ENCODE measurements at places on chromosomes 16 and 17.

- H3K4me1 ChIP-seq: no peaks in the 10 kb centered on the region
- H3K4me3 ChIP-seq: no peak within 1 kb of the TSS
- H3K27me3 ChIP-seq: peaks cover 57% of the 10 kb centered on the region
- no peak for DNase-seq
- H3K36me3 ChIP-seq: no peaks in the 10 kb centered on the region
Observed at GRCh38 chr17:33292981-33293867, at the start of gene ASIC2. Gene ASIC2, minus strand, starts transcription at chr17:33293295.

DNA sequence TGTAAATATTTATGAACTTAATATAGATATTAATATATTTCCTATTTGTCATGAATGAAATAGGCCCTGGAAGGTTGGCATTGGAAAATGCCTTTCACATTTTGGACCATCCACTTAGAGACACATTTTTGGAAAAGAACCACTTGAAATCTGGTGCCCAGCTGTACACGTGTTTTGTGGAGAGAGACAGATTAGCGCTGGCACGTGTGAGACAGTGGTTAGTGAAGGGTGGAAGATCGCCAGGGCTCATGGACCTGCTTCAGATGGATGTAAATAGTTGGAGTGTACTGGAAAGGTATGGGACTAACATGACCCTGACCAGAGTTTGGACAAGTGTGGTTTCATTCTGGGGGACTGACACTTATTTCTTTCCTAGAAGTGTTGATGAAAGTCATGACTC, 222.9 kb downstream of the PRKCA start:
- H3K27ac ChIP-seq: no peak overlapping the region
- no peak overlapping the region for H3K4me3 ChIP-seq
- no peak for DNase-seq

DNA sequence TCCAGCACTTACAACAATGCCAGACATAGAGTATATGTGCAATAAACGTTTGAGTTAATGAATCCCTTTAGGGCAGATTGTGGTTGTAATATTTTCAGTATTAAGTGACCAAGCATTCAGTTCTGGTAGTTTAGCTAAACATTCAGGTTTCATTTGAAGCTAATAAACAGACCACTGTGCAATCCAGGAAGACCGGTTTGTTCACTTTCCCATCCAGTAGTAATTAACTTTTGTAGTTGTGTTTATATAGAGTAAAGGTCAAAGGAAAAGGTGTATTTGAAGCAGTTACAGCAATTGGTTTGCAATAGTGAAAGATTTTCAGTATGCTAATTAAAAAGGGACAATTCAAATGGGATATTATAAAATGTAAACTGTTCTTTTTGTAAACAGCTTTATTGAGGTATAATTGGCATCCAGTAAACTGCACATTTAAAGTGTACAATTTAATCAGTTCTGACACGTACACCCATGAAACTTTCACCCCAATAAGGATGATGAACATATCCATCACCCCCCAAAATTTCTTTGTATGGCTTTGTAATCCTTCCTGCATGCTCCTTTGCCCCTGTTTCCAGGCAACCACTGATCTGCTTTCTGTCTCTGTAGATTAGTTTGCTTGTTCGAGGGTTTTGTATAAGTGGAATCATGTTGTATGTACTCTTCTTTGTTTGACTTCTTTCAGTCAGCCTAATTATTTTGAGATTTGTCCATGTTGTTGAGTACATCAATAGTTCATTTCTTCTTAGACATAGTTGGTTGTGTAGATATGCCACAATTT, 26.3 kb downstream of the MRTFB start:
- peaks cover 8% of the 10 kb centered on the region for H3K4me1 ChIP-seq
- H3K27me3 ChIP-seq: no peaks in the 10 kb centered on the region
- no peak overlapping the region for H3K4me3 ChIP-seq
- H3K27ac ChIP-seq: no peak overlapping the region

DNA sequence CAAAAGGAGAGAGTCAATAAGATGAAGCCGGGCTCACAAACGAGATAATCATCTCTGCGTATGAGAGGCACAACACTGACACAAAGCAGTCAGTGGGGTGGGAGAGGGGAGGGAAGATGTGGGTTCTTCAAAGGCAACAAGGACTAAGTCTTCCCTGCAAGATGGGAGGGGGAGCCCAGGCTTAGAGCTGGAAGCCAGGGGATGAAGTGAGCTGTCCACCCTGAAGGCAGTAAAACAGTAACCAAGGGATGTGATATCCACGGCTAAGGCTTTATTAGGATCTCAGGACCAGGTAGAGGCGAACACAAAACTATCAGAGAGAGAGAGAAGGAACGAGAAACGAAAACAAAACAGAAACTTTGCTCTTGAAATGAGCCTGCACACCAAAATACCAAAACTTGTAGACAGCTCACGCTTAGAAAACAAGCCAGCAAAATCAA, 115.9 kb downstream of the DYNLRB2 start:
- no peak overlapping the region for H3K4me3 ChIP-seq
- H3K36me3 ChIP-seq: no peaks in the 10 kb centered on the region
- H3K27ac ChIP-seq: no peak overlapping the region
- DNase-seq: no peak

DNA sequence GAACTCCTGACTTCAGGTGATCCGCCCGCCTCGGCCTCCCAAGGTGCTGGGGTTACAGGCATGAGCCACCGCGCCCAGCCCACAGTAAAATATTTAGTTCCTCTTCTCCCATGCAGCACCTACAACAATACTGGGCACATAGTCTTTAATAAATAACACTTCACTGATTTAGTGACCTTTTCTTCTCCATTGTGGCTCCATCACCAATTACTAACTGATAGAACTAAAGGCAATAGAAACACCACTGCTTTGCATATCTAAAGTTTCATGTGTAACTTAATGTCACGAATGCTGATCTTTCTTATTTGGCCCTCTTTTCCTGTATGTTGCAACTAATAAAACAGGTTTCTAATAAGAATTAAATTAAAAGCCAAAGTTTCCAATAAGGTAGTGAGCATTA, 38.9 kb downstream of the TRIM37 start:
- peaks cover 11% of the 10 kb centered on the region for H3K36me3 ChIP-seq
- DNase-seq: no peak
- no peak overlapping the region for H3K27ac ChIP-seq
- H3K4me3 ChIP-seq: no peak overlapping the region
- no peaks in the 10 kb centered on the region for H3K4me1 ChIP-seq

- peak; percentile 4 for DNase-seq
- no peak overlapping the region for H3K4me3 ChIP-seq
- no peaks in the 10 kb centered on the region for H3K4me1 ChIP-seq
- H3K36me3 ChIP-seq: no peaks in the 10 kb centered on the region
- H3K27me3 ChIP-seq: no peaks in the 10 kb centered on the region
Observed at GRCh38 chr16:5738586-5738985, 641.0 kb upstream of the EEF2KMT start.

- H3K4me1 ChIP-seq: peaks cover 5% of the 10 kb centered on the region
- H3K36me3 ChIP-seq: no peaks in the 10 kb centered on the region
- H3K4me3 ChIP-seq: no peak overlapping the region
- H3K27me3 ChIP-seq: no peaks in the 10 kb centered on the region
- H3K27ac ChIP-seq: peak overlapping the region; percentile 46
Observed at GRCh38 chr17:82217120-82217529, 4.5 kb upstream of the CCDC57 start.

- H3K36me3 ChIP-seq: no peaks in the 10 kb centered on the region
- peak overlapping the region; percentile 3 for H3K27ac ChIP-seq
- no peak overlapping the region for H3K4me3 ChIP-seq
- H3K27me3 ChIP-seq: no peaks in the 10 kb centered on the region
- H3K4me1 ChIP-seq: no peaks in the 10 kb centered on the region
Observed at GRCh38 chr16:4461250-4462085, 13.0 kb downstream of the NMRAL1 start.

DNA sequence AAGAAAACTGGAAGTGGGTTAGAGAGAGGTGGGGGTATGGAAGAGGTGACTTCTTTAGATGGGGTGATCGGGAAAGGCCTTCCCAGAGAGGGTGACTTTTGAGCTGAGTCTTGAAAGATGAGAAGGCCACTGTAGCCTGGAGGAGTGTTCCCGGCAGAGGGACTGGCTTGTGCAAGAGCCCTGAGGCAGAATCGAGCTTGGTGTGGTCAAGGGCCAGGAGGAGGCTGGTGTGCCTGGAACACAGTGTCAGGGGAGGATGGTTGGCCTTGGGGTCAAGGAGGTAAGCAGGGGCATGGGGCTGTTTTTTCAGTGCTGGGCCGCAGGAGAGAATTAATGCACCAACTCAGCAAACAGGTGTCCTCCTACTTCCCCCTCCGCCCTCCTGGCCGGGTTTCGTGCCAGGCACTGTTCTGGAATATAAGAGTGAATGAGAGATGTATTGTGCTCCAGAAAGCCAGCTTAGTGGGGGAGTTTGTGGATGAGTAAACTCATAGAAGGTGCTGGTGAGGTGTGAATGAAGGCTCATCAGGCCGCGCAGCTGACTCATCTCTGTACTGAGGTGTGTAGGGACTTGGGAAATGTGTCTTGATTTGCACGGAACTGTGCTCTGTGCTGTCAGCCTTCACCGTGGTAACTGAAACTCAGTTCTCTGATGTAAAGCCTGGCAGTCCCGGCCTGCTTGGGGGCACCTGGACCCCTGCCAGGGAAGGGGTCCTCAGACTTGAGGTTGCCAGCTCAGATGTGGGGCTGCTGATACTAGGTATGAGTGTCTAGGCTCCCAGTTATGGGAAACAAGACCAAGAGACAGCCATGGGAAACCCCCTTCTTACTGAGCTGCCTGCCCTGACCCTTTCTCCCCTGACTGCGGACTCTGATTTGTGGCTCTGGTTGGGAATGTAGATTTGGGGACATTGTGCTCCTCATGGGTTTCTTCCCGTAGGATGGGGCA, 15.3 kb downstream of the KSR1 start:
- H3K27me3 ChIP-seq: no peaks in the 10 kb centered on the region
- no peak overlapping the region for H3K27ac ChIP-seq
- DNase-seq: no peak
- no peak overlapping the region for H3K4me3 ChIP-seq

DNA sequence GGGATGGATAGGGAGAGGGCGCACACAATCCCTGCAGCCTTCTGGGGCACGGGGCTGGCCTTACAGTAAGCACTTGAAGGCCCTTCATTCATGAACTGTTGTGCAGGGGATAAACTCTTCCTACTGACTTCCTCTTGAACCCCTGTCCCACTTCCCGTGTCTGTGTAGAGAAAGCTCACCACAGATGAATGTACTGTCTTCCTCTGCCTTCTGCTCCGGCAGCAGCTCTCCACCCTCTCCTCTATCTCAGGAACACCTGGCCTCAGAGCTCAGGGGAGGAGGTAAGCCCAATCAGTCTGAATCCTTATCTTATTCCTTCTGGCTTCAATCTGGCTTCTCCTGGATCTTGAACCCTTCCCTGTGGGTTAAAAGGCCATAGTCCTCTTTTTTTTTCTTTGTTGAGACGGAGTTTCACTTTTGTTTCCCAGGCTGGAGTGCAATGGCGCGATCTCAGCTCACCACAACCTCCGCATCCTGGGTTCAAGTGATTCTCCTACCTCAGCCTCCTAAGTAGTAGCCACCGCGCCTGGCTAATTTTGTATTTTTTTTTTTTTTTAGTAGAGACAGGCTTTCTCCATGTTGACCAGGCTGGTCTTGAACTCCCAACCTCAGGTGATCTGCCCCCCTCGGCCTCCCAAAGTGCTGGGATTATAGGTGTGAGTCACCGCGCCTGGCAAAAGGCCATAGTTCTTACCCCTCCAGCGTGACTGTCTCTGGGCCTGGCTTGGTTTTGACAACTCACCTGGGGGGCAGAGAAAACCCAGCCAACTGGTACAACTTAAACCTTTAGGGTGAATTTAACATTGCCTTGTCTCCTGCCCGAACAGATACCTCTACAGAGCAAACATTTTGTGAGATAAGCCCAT, 7.2 kb upstream of the SLC52A1 start:
- DNase-seq: no peak
- no peak overlapping the region for H3K27ac ChIP-seq
- H3K36me3 ChIP-seq: no peaks in the 10 kb centered on the region
- H3K27me3 ChIP-seq: no peaks in the 10 kb centered on the region

DNA sequence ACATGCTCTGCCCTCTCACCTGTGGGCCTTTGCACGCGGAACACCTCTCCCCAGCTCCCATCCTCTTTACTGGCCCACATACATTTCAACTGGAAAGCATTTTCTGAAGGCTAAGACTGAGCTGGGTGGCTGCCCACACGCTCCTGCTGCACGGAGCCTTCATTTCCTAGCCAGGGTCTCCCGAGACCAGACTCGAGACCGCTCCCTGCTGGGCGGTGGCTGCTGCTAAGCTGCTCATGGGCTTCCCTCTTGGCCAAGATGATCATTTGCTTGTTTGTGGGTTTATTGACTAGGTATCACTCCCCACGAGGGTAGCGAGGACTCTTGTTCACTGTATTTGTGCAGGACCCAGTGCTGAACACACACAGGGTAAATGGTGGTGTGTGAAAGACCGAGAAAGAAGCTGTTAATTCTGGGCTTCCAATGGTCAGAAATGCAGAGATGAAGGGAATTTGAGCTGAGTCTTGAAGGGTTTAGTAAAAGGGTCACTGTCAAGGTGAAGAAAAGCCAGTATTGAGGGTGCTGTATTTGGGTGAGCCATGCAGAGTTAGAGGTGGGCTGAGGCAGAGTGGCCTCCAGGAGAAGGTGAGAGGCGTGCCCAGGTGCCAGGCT, 907 bp downstream of the TRAPPC2L start:
- no peak overlapping the region for H3K27ac ChIP-seq
- H3K27me3 ChIP-seq: no peaks in the 10 kb centered on the region

GRCh38 chr17:17146786-17147406, 59.2 kb downstream of the PLD6 start:
- H3K4me1 ChIP-seq: no peaks in the 10 kb centered on the region
- H3K4me3 ChIP-seq: no peak overlapping the region

GRCh38 chr16:17215936-17216335, 254.8 kb downstream of the XYLT1 start:
- H3K4me3 ChIP-seq: no peak overlapping the region
- no peaks in the 10 kb centered on the region for H3K4me1 ChIP-seq
- H3K27ac ChIP-seq: no peak overlapping the region
- H3K27me3 ChIP-seq: no peaks in the 10 kb centered on the region
- DNase-seq: no peak

GRCh38 chr17:67490471-67490870, 113.4 kb downstream of the PITPNC1 start:
- H3K27ac ChIP-seq: peak overlapping the region; percentile 86
- DNase-seq: no peak
- no peaks in the 10 kb centered on the region for H3K36me3 ChIP-seq
- H3K4me1 ChIP-seq: peaks cover 12% of the 10 kb centered on the region
- H3K4me3 ChIP-seq: no peak overlapping the region
- no peaks in the 10 kb centered on the region for H3K27me3 ChIP-seq

GRCh38 chr17:78558181-78558850, 18.9 kb downstream of the DNAH17 start:
- no peak overlapping the region for H3K4me3 ChIP-seq
- no peak overlapping the region for H3K27ac ChIP-seq
- H3K4me1 ChIP-seq: no peaks in the 10 kb centered on the region
- no peak for DNase-seq
